GM03348 (cell line): ENCODE measurements at places on chromosomes 7 and 10.

DNA sequence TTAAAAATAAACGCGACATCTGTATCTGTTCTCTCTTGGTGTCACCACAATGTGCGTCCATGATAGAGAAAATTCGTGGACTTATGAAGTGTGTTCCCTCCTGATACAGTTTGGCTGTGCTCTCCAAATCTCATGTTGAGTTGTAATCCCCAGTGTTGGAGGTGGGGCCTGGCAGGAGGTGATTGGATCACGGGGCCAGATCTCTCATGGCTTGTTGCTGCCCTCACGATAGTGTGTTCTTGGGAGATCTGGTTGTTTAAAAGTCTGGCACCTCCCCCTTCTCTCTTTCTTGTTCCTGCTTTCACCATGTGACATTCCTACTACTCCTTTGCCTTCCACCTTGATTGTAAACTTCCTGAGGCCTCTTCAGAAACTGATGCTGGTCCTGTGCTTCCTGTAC is 229.4 kb upstream of the MYO3A start:
- no peak for DNase-seq

DNA sequence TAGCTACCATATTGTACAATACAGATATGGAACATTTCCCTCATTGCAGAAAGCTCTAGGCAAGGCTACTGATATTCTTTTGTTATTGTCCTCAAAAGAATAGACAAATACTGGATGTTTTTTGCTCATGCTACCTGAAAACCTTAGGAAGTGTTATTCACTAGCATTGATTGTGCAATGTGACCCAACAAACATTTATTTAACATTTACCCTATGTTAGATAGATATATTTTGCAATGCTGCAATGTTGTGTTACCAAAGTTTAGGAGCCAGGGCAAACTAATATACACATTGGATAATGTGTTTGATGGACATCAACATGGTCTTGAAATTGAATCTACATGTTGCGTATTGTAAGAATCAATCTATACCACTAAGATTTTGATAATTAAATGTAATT is 112.8 kb upstream of the CREB5 start:
- no peak for DNase-seq

DNA sequence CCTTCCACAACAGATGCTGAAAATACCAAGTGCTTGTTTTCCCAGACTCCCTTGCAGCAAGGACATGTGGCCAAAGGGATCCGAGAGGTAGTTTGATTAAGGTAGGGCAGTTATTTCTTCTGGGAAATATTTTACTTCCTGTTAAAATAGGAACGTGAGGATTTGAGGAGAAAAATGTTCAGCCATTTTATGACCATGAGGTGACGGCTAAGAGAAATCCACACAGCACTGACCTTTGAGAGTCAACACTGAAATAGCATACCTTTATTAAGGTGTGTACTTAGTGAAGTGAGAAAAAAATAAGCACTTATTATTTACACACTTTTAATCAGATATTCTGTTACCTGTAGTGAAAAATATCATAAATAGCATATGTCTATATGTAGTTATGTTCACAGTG is 133.9 kb downstream of the PPP1R3A start:
- DNase-seq = no peak

- no peak for DNase-seq
Measured at GRCh38 chr10:84191106-84191505, 3.2 kb upstream of the CDHR1 start.

DNA sequence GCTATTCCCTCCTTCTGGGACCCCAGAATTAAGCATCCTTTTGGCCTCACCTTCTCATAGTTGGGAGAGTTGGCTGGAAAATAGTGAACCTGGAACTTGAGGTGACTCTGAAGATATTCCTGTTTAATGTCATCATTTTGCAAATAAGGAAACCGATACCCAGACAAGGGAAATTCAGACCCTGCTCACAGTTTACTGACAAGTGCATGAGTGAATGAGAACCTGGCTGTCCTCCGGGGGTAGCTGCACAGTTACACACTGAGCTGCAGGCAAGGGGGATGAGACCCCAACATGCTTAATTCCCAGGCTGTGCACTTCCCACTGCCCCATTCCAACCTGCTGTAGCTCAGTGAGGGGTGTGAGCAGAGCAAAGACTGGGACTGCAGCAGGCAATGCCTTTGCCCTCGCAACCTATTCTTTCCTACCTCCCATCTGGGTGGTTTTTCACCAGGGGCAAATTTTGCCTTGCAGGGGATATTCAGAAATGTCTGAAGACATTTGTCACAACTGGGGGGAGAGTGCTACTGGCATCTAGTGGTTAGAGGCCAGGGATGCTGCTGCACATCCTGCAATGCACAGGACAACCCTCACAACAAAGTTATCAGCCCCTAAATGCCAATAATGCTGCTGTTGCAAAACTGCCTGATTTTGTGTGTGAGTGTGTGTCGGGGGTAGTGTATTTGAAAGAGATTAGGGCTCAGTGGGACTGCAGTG is 136.2 kb downstream of the SORCS3 start:
- DNase-seq = no peak

GRCh38 chr10:123458933-123459332 is 207.2 kb upstream of the GPR26 start:
- DNase-seq = no peak
